ENCODE measurements at places on chromosomes 5 and 9.

DNA sequence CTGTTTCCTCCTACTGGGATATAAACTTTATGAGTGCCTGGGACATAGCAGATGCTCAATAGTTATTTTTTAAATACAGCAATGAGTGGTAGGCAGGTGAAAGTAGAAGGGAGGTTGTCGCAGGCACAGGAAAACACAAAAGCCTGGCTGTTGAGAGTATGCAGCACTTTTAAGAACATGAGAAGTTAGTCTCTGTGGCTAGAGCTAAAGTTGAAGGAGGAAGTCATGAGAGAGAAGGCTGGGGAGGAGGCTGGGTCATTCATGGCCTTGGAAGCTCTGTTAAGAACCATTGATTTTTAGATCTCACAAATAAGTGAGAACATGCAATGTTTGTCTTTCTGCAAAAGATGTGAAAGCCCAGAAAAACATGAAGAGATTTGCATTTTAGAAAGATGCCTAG lies 126.7 kb downstream of the PRKACG start:
- no peak for DNase-seq

- DNase-seq = no peak
Observed at GRCh38 chr9:70470050-70471015, 55.9 kb upstream of the KLF9 start.

GRCh38 chr5:68243251-68243650 lies 27.7 kb downstream of the PIK3R1 start:
- DNase-seq = no peak

GRCh38 chr5:149200355-149200754 lies 59.1 kb downstream of the ABLIM3 start:
- DNase-seq = no peak

DNA sequence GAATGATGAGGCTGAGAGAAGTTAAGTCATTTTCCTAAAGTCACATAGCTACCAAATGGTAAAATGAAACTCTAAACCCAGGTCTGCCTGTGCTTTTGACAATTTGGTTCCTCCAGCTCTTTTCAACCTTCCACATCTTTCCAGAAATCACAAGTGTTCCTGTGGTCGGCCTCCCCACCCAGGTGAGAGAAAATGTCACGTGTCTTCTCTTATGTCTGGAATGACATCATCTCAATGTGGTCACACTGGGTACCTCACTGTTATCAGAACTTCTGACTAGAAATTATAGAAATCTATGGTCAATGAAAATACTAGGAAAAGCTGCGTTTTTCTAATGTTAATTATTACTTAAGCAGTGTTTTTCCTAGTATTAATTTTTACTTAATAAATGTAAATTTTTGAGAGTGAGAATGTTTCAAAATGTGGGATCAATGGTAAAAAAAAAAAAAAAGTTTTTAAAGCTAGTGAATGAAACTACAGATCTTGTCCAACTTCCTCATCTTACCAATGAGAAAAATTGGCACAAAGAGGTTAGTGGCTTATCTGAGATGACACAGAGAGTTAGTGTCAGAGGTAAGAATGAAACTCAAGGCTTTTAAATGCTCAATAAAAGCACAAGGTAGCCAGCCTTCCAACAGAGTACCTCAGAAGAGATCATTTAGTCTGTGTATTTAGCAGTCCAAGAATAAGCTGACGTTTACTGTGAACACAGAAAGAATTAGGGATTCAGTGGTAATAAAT lies 228.7 kb upstream of the NR4A3 start:
- no peak for DNase-seq

DNA sequence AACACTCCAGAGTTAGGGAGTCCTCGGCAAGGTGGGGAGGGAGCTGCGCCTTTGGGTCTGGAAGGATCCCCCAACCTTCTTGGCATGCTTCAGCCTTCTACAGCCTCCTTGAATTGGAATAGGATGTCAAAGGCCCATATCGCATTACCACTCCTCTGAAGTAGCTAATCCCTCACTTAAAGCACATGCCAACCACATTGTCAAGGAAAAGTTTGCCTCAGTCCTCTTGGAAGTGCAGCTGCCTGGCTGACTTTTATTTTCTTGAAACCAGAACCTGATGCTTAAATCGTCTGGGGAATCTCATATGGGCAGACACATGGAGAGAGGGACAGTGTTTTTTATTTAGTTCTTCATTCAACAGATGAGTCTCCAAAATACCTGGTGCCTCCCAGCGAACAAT lies 14.5 kb downstream of the CXCL14 start:
- no peak for DNase-seq

GRCh38 chr9:4668604-4669003 lies 2.3 kb upstream of the SPATA6L start:
- DNase-seq = no peak

DNA sequence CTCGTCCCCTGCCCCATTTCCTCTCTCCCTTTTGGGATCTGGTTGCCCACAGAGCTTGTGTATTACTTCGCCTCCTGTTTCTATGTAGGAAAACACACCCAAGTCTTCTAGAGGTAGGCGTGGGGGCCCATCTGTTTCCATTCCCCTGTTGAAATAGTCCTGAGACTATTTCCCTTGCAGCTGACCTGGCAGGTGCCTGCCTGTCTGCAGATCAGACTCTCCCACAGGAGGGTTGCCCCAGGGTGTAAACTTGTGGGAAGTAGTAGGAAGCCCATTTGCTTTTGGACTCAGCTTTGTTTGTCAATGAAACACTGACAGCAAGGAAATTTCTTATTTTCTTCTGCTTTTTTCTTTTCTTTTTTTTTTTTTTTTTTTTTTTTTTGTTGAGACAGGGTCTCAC lies 16.3 kb upstream of the GARNL3 start:
- no peak for DNase-seq

DNA sequence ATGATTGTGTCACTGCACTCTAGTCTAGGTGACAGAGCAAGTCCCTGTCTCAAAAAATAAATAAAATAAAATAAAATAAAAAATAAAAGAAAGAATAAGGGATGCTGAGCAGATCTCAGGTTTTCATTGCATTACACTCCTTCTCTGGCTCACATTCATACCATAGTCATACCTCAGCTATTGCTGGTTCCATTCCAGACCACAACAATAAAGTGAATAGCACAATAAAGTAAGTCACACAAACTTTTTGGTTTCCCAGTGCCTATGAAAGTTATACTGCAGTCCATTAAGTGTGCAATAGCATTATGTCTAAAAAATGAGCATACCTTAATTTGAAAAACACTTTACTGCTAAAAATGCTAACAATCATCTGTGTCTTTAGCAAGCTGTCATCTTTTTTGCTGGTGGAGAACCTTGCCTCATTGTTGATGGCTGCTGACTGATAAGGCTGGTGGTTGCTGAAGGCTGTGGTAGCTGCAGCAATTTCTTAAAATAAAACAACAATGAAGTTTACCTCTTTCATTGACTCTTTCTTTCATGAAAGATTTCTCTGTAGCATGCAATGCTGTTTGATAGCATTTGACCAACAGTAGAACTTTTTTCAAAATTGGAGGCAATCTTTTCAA lies 415.7 kb downstream of the ZNF608 start:
- DNase-seq = no peak

- DNase-seq = peak; percentile 47
Observed at GRCh38 chr5:6827526-6828219, 114.4 kb downstream of the TENT4A start.

- no peak for DNase-seq
Observed at GRCh38 chr9:81083854-81084512, 605.4 kb downstream of the TLE1 start.

- DNase-seq = no peak
Observed at GRCh38 chr5:113053511-113053995, 77.0 kb downstream of the DCP2 start.

DNA sequence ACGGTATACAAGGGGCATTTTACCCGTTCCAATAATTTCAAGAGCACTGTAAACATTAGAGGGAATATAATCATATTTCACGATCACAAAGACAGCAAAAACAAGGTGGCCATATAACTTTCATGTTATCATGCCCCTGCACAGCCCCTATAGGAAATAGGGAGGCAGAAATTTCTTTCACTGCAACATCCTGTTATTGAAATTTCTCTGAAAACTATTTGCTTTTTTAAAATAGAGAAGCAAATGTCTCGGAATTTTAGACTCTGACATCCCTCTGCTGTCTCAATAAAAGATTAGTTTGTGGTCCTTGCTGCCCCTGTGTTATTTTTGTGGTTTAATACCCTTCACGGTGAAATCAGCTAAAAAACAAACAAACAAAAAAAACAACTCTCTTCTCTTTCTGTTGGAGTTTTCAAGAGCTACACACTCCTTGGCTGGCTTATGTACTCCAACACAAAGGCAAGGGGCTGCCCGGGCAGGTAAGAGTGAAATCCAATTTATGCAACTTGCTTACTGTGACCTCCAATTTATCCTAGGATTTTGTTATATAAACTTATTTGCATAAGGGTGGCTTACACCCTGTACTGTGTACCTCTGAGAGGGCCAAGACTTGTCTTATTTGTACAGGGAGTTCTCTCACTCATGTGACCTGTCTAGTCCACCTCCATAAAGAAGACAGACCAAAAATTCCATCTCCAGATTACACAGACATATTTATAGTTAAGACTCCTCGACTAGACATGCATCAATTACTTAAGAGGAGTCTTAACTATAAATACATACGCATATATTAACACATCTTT lies 223.6 kb downstream of the MLLT3 start:
- DNase-seq = no peak

DNA sequence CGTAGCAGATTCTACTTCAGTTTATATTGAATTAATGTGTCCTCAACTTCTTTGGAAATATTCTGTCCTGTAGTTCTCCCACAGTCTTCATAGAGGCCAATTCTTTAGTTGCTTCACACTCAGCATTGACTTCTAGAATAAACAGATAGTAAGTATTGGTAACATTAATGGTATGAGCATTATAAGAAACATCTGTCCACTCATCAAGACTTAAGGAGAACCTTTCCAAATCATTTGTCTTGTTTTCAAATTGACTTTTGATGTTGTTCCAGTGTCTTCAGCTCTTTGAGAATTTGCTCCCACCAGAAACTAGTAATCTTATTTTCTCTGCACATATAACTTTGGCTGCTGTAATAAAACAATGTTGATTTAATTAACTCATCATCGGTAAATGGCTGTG lies 18.3 kb downstream of the RANBP17 start:
- DNase-seq = no peak

- DNase-seq = no peak
Observed at GRCh38 chr5:157130925-157131324, 11.7 kb downstream of the MED7 start.

Measured in CD4-positive, alpha-beta T cell treated with Interleukin-15 for 4 hours (primary cell).